A549 treated with Hydrocortisone at 1 μM for 4 hours (cell line): ENCODE measurements at places on chromosomes 4 and X. TPM values are rescaled to one million over a fixed set of nuclear protein-coding genes. Genes with fewer than 3 reads are reported as not detected.

Gene L1CAM
- total RNA-seq: 16.9 to 22.0 TPM (median 19.7 TPM) in 5 replicates

Gene SOWAHB
- 0.05 to 0.07 TPM (median 0.05 TPM) in 3 of 5 replicates, not detected in the others for total RNA-seq

Gene ARX
- total RNA-seq: 0.38 to 0.72 TPM (median 0.62 TPM) in 5 replicates

Gene SH3RF1
- 7.3 to 10.4 TPM (median 8.0 TPM) in 5 replicates for total RNA-seq

Gene STK26
- 8.3 to 12.9 TPM (median 10.1 TPM) in 5 replicates for total RNA-seq
